ENCODE measurements at places on chromosomes 6 and 20. TPM values are rescaled to one million over a fixed set of nuclear protein-coding genes. Genes with fewer than 3 reads are reported as not detected.

ASXL1 gene
- total RNA-seq: 189 TPM

FAM83D gene
- total RNA-seq: 12.6 TPM

- DNase-seq: no peak
Measured at GRCh38 chr6:26311385-26312095, 53.5 kb upstream of the BTN3A2 start.

GRCh38 chr6:15673666-15674065 lies 10.8 kb upstream of the DTNBP1 start:
- DNase-seq: no peak

DNA sequence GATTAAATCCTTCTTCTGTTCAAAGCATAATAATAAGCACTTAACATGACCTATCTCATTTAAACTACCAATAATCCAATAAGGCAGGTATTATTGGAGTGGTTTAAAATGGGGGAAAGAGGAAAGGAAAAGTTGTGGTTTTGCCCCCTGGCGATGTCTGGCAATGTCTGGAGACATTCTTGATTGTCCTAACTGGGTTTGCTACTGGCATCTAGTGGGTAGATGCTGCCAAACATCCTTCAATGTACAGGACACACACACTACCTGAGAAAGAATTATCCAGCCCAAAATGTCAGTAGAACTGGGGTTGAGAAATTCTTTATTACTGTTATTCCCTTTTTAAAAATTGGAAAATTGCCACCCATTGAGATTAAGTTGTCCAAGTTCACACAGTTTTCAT lies 25.2 kb upstream of the SRSF6 start:
- no peak for DNase-seq

- no peak for DNase-seq
Measured at GRCh38 chr6:30615219-30615957, 1.7 kb downstream of the PPP1R10 start.

GRCh38 chr6:75273009-75273408 lies 11.6 kb downstream of the TMEM30A start:
- no peak for DNase-seq
